Activated CD4-positive, alpha-beta T cell treated with anti-CD3 and anti-CD28 coated beads for 36 hours (primary cell): ENCODE measurements at places on chromosomes 2 and 18.
A peak's percentile ranks its signal among the peaks of the same experiment; 100 is the strongest.

DNA sequence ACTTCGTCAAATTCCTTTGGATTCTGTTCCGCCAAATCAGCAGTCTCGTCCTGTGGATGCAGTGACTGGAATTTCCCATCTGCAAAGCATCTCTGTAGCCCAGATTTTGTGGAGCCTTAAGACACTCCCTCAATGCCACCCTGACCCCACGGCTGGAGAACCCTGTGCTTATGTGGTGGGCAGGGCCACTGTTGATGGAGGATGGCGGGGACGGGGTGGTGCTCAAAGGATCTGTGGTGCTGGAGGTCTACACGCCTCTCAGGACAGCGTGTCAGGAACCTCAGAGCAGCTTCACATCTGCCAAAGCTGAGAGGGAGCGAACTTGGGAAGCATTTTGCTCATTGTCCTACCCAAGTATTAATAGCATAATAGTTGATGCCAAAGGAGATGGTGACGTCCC is 200.1 kb downstream of the MGAT5 start:
- no peak for DNase-seq

DNA sequence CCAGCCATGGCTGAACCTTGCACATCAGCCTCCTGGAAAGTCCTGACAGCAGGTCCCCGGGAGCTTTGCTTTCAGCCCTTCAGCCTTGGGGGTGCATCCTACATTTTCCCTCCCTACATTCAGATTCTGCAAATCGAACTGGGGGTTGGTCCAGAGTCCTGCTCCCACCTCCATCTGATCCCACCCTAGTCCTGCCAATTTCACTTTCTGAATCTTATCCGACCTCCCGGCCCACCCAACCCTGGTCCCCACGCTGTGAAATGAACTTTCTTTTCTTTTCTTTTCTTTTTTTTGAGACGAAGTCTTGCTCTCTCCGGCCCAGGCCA is 47.8 kb upstream of the ODC1 start:
- DNase-seq, result no peak

GRCh38 chr2:133135035-133135654 is 433.1 kb downstream of the NCKAP5 start:
- DNase-seq, result no peak

DNA sequence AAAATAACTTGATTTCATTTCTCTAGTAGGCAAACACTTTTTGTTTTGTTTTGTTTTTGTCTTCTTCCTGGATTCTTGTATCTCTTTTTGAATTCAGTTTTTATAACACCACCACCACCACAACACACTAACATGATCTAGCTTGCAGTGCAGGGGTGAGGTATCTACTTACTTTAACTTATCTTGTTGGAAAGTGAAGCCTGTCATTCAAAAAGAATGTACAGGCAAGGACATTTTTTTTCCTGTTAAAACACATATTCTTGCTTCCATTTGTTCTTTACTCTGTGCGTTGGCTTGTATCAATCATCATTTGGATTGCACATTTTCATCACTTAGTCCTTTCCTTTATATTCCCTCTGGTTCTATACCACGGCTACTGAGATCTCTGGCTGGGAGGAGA is 824.2 kb downstream of the PLCL1 start:
- no peak for DNase-seq

DNA sequence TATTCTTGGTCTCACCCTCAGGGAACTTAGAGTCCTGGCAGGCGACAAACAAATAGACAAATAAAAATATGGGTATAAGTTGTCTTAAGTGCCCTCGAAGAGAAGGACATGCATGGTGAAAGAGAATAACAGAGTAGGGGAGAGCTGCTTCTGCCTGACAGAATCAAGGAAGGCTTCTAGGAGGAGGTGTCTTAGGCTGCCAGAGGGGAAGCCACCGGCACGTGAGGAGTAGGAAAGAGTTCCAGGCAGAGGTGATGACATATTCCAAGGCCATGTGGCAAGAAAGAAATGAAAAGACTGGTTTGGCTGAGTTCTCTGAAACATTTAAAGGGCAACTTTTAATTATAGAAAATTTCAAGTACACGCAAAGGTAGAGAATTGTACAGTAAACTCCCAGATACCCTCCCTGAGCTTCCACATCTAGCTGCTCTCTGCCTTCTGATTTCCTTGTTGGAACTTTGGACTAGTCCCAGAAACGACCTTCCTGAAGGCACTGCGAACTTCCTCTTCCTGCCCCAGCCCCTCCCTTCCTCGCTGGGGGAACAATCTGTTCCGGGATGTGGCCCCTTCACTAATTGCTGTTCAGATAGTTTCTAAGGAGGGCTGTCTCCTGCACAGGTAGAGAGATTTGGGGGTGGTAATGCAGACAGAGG is 91.7 kb downstream of the DYSF start:
- no peak for DNase-seq

- no peak for DNase-seq
Measured at GRCh38 chr2:218754201-218754600, 27.7 kb upstream of the CYP27A1 start.

GRCh38 chr2:105755895-105756294 is 11.2 kb downstream of the NCK2 start:
- DNase-seq, result no peak

GRCh38 chr2:31238126-31238905 is 4.4 kb downstream of the EHD3 start:
- no peak for DNase-seq

DNA sequence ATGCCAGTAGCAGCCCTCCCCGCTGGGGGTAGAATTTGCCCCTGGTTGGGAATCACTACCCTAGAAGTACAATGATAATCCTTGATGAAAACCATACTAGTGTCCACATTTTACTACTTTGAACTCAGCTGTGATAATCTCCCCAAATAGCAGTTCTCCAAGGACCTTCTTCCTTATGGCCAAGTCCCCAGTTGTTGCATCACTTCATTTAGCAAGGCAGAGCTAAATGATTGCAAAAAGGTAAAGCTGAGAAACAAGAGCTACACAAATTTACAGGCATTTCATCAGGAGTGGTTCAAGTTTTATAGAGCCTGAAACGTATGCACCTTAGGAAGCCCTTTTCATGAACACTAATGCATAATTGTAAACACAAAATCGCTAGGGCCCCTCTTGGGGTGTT is 44.9 kb upstream of the REL start:
- no peak for DNase-seq

GRCh38 chr2:8119782-8120505 is 561.9 kb upstream of the ID2 start:
- peak; percentile 26 for DNase-seq

DNA sequence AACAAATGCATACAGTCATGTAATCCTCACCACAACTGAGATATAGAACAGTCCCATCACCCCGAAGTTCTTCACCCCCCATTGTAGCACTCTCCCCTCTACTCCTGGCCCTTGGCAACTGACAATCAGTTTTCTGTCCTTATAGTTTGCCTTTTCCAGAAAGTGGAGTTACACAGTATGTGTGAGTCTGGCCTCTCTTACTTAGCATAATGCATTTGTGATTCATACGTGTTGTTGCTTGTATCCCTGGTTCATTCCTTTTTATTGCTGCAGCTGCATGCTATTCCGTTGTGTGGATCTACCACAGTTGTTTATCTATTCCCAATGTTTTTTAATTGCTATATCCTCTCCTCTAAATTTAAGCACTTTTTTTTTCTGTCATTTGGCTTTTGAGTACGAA is 17.6 kb downstream of the ACYP2 start:
- no peak for DNase-seq

- DNase-seq, result peak; percentile 49
Measured at GRCh38 chr2:224584111-224584784, 915 bp downstream of the CUL3 start.

- DNase-seq, result no peak
Measured at GRCh38 chr2:39606585-39606984, 59.1 kb upstream of the TMEM178A start.

GRCh38 chr2:185202381-185202780 is 536.2 kb upstream of the FSIP2 start:
- DNase-seq, result no peak

- peak; percentile 55 for DNase-seq
Measured at GRCh38 chr2:109516445-109517117, 97.2 kb downstream of the SEPTIN10 start.

- DNase-seq, result peak; percentile 7
Measured at GRCh38 chr18:26546875-26547645, 1.3 kb downstream of the KCTD1 start.

- DNase-seq, result peak; percentile 38
Measured at GRCh38 chr2:135870571-135870970, 5.7 kb downstream of the MCM6 start.

DNA sequence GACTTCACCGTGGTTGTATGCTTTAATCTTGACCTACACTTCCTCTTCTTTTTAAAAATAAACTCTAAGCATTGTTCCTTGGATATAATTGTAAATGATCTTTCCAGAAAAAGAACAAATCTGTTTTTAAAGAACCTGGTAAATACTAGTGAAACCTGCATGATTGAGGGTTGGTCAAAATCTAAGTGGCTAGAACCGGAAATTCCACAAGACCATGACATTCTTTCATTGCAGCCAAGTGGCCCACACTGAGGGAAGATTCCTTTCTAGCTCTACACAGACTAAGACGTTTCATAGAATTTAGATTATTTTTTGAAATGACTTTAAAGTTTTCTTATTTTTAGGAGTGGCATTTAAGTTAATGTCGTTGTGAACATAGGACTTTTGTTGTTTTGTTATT is 356.7 kb downstream of the NYAP2 start:
- DNase-seq, result no peak

GRCh38 chr2:15965564-15966019 is 25.2 kb downstream of the MYCN start:
- peak; percentile 80 for DNase-seq

DNA sequence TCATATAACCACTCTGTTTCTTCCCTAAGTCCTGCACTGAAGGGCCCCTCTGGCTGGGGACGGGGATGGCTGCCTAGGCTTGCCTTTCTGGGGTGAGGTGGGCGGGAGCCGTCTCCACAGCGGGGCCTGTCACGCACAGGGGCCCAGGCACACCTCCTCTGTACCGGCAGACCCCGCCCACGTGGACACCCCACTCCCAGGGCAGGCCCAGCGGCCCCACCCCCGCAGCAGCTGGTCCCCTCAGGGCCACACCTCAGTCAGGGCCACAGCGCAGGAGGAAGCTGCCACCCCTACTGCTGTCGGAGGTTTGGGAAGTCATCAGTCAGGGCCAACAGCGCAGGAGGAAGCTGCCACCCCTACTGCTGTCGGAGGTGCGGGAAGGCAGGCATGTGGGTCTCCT is 257.6 kb upstream of the RAB6C start:
- no peak for DNase-seq

GRCh38 chr18:51028201-51028805 is 1.7 kb upstream of the SMAD4 start:
- peak; percentile 49 for DNase-seq

DNA sequence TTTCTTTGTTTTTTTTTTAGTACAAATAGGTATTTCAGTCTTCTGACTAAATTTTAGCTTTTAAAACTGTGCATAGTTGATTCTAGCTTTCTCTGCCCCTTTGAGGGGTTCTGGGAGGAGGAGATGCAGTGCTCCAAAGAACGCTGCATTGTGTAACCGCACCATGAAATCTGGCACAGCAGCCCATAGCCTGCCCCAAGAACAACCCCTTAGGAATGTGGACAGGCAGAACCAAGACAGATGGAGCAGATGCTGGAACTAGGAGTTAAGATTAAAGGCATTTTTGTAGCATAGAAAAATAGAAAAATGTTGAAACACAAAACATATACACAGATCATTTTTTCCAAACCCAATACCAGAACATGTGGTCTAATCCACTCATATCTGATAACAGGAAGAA is 187.5 kb downstream of the SCG2 start:
- no peak for DNase-seq

DNA sequence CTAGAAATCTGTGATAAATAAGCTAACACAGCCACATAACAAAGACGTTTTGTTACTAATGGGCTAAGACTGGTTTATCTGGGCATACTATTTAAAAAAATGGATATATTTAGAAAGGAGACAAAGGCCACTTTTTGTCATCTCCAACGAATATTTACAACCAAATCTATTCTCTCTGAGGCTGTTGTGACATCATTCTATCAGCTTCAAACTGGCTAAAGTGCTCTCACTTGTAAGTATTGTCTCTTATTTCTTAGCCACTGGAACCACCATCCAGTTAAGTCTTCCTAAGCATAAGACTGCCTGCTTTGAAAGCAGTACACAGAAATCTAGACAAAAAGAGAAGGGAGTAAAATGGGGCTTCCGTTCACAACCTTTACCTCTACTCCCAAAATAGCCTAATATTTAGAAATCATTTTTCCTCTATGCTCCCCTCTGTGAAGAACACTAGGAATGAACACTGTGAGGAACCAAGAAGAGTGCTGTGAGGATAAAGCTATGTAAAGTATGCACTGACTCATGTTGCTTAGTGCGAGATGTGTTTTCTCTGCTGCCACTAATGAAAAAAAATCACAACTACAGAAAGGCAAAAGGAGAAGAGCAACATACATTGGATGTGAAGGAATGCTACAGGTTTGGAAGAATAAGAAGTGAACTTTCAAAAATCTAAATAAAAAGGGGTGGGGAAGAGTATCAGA is 264.1 kb downstream of the EXOC6B start:
- DNase-seq, result no peak

DNA sequence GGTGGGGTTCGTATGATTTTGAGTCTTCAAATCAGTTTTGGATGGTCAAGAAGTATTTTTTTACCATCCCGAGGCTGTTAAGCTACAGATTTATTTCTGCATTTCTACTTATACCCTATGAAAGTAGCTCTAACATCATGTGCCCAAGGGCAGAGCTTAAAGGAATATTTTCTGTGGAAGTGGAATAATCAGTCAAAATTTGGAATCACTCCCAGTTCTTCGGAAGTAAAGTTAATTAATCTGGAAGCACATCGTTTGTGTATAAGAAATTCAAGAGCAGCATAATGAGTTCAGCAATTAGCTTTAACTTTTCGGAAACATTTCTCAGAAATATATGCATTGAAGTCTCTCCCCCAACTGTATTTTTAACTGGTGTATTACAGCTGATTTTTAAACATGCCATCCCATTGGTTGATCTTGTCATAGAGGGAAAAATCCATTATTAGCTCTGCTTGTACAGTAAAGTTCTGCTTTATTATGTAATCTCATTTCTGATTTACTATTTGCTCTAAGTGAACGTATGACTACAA is 510.1 kb downstream of the DCC start:
- DNase-seq, result no peak

DNA sequence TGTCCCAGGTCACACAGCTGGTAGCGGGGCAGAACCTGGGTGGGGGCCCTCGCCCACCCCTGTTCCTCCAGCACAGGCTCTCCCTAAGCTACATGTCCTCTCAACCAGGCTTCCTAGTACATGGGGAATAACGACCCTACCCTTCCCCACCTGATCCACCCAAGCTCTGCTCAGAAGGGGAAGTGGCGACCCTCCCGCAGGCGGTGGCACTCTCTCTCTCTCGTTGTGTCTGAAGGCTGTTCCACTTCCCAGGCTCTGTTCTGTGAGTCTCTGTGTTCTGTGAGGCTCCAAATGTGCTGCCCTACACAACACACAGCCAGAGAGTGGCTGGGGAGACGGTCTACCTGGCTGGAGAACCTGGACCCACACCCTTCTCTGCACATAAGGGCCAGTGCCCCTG is 135.8 kb downstream of the COPS8 start:
- no peak for DNase-seq

DNA sequence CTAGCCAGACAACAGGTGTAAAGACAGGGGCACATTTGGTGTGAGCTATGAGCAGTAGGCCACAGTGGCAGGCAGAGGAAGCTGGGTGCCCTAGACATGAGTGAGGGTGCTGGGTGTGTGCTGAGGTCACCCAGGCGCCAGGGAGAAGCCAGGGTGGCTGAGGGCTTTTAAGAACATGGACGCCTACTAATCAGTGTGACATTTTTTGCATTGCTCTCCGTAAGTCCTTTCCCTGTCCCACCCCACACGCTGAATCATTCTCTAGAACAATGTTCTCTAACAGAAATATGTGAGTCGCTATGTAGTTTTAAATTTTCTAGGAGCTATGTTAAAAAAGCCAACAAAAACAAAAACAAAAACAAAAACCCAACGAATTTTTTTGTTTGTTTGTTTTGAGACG is 204.5 kb upstream of the REV1 start:
- DNase-seq, result no peak
